ENCODE measurements at places on chromosomes 7 and 10.

- DNase-seq: peak; percentile 22
Measured at GRCh38 chr7:115676080-115676479, 354.5 kb downstream of the TFEC start.

DNA sequence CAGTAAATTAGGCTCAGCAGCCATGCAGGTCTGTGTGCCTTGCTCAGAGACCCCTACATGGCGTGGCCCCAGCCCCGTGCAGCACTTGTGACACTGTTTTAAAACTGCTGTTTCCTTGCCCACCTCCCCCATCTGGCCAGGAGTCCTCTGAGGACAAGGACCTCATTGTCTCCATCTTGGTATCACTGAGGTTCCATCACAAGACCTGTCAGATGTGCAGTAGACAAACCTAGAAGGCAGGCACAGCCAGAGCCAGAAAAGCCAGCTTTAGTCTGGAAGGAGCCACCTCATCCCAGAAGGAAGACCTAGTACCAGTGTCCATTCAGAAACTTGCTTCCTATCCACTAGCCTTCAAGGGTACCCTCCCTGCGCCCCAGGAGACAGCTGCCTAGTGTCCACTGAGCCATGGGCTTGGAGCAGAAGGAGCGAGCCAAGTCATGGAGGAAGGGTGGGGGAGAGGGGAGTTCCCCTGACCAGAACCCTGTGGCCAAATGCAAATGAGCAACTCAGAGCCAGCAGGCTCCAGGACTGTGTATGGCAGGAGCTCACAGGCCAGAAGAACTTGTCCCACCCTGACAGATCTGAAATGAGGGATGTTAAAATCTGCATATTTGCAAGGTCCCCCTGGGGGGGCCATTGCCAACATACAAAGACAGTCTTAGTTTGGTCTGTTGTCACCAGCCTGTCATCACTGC lies 176.1 kb downstream of the SH3PXD2A start:
- DNase-seq: no peak

DNA sequence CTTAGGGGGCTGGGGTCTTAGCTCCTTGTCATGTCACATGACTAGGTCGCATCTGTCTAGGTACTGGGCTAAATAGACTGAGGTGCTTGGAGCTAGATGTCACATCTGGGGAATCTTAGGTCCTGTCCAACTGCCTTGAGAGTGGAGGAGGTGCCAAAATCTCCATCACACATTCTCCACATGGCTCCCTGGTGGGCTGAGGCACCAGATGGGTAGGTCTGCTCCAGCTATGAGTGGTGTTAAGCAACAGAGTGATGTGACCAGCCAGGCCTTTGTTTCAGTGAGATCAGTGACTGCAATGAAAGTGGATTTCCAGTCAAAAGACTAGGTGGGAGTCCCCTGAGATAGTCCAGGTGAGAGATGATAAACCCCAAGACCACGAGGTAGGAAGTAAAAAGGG lies 251.8 kb downstream of the BMPER start:
- no peak for DNase-seq

GRCh38 chr10:79414714-79415113 lies 30.7 kb downstream of the ZCCHC24 start:
- no peak for DNase-seq

- no peak for DNase-seq
Measured at GRCh38 chr7:88206254-88206653, 13.6 kb downstream of the SRI start.

- no peak for DNase-seq
Measured at GRCh38 chr7:95989301-95989700, 216.9 kb downstream of the DYNC1I1 start.

DNA sequence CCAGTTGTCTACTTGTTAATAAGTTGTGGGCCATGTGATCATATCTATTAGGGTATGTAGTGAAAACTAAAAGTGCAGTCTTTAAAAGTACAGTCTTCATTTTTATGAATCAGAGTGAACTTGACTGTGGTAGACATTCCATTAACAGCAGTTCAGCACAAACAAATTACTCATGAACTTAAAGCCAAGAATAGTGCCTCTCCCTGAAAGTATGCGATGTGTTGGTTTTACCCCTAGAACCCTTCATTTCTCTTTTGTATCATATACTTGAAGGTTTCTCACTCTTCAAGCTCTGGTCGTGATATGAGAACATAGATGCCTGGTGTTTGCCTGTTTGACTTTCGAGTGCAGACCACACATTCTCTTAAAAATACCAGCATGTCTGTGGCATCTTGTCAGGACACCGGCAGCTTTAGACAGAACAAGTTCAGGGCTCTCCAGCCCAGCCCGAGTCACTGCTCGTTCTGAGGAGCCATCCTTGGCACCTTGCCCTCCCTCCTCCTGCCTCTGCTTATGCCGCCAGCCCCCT lies 159.3 kb downstream of the LCOR start:
- DNase-seq: no peak

- no peak for DNase-seq
Measured at GRCh38 chr10:132269266-132270230, 38.2 kb downstream of the STK32C start.

GRCh38 chr7:109456116-109456515 lies 886.4 kb downstream of the DNAJB9 start:
- no peak for DNase-seq

GRCh38 chr10:93124580-93125318 lies 51.1 kb downstream of the CYP26A1 start:
- no peak for DNase-seq

GRCh38 chr7:42107484-42108240 lies 129.3 kb downstream of the GLI3 start:
- DNase-seq: peak; percentile 69

- no peak for DNase-seq
Measured at GRCh38 chr7:138834583-138834982, 36.6 kb upstream of the ATP6V0A4 start.

- DNase-seq: no peak
Measured at GRCh38 chr10:62887642-62888041, 71.5 kb upstream of the EGR2 start.

DNA sequence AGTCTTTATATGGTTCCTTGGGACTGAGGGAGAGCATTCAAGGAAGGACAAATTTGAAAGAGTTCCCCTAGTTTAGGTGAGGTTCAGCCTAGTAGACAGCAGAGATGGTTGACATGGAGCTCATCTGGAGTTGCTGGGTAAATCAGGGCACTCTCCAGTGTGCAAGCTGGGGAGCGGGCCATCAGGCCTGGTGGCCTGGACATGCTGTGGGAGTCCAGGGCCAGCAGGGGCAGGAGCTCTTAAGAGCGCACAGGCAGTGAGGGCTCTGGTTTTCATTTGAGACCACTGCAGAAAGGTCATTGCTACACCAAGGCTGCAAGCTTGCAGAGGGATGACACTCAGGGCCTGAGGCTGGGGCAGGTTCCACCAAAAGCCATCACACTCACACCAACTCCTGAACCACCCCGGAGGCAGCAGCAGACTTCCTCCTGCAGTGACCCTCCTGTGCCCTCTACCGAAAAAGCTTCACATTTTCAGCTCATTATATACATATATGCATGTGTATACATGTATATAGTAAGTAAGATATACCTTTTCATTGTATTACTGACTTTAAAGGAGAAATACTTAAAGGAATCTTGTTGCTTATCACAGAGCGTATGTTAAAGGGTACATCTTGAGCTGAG lies 39.5 kb downstream of the STEAP1B start:
- no peak for DNase-seq

- no peak for DNase-seq
Measured at GRCh38 chr7:5591278-5591874, 167.7 kb upstream of the TNRC18 start.

DNA sequence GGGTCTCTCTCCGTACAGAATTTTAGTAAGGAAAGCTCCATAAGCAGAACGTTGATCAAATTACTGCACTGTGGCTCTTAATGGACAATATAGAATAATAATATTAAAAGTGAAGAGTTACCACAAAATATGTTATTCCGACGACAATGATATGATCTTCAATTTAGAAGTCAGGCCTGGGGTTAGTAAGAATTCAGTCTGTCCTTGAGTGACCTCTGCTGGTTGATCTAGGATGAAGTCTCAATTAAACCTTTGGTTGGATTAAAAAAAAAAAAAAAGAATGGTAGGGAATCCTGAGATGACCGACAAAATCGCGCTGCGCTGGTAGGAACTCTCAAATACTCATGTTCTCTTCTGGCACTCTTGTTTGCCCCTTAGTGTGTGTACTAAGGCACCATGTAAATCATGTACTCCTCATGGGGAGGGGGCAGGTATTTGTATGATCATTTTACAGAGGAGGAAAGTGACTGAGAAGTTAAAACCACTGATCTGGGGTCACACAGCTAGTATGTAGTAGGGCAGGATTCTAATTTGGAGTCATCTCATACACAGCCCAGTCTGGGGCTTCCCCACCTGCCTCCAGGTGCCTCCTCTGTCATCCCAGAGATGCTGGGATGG lies 161.3 kb upstream of the NPVF start:
- peak; percentile 86 for DNase-seq

- DNase-seq: no peak
Measured at GRCh38 chr7:9776900-9777299, 1196.8 kb upstream of the PHF14 start.

GRCh38 chr7:130922206-130923112 lies 188.5 kb upstream of the KLF14 start:
- DNase-seq: no peak

- no peak for DNase-seq
Measured at GRCh38 chr7:4993471-4993870, 34.5 kb upstream of the MMD2 start.

GRCh38 chr10:48251152-48251524 lies 23.4 kb downstream of the FRMPD2 start:
- DNase-seq: no peak

GRCh38 chr7:4067874-4068273 lies 614.2 kb upstream of the FOXK1 start:
- DNase-seq: no peak

DNA sequence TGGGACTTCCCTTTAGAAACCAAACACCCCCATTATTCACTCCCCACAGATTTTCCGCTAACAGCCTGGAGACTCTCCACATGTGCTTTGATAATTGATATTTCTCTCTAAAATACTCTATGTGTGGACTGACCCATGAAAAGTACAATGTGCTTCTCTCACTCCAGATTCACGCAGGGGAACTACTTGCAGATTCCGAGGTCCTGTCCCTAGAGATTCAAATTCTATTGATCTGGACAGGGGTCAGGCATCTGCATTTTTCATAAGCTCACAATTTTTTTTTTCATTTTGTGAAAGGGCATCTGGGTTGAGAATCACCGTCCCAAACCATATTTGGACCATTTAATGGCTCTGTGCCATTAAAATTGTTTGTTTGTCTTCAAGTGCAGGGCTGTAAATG lies 98.7 kb downstream of the CALCR start:
- no peak for DNase-seq

- no peak for DNase-seq
Measured at GRCh38 chr7:80974396-80975358, 55.8 kb upstream of the SEMA3C start.
